T-helper 17 cell (primary cell): ENCODE measurements at places on chromosomes 16 and 17. TPM values are rescaled to one million over a fixed set of nuclear protein-coding genes. Genes with fewer than 3 reads are reported as not detected.
A peak's percentile ranks its signal among the peaks of the same experiment; 100 is the strongest.

DNA sequence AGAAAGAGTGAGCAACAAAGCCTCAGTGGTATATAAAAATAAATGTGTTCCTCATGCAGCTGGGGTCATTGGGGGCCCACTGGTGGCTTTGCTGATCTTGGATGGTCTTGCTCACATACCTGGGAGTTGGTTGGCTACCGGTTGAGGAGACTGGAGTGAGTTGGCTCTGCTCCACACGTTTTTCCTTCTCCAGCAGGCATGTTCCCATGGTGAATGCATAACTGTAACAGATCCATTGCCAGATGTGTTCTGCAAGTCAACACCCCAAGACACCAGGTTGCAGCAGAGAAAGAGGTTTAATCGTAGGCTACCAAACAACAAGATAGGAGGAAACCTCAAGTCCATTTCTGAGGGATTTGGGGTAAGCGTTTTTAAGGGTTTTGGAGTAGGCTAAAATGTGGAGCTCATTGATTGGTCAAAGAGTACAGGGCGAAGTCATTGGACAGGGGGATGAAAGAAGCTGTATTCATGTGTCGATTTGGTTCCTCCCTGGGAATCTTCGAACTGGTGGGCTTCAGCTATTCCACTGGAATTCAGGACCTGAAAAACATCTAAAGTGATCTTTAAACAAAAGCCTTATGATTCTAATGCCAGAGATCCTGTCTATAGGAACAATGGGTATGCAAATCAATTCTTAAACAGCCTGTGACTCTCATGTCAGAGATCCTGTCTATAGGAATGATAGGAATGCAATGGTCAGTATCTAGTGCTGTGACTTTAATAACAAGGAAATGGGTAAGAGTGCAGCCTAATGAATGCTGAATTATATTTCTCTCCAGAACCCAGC lies 467.5 kb upstream of the C16orf82 start:
- peak overlapping the region; percentile 71 for H3K27ac ChIP-seq
- H3K4me3 ChIP-seq = no peak overlapping the region
- H3K4me1 ChIP-seq = peaks cover 14% of the 10 kb centered on the region
- H3K27me3 ChIP-seq = no peaks in the 10 kb centered on the region

The TRPV3 gene
- 0.27 TPM for total RNA-seq

GRCh38 chr17:57834146-57834741 lies 15.6 kb downstream of the MRPS23 start:
- H3K4me3 ChIP-seq = no peak overlapping the region
- no peaks in the 10 kb centered on the region for H3K27me3 ChIP-seq
- H3K27ac ChIP-seq = no peak overlapping the region
- DNase-seq = no peak

The ALOX12 gene
- total RNA-seq = 1.2 TPM

The TBC1D3G gene
- 0.75 TPM for total RNA-seq

DNA sequence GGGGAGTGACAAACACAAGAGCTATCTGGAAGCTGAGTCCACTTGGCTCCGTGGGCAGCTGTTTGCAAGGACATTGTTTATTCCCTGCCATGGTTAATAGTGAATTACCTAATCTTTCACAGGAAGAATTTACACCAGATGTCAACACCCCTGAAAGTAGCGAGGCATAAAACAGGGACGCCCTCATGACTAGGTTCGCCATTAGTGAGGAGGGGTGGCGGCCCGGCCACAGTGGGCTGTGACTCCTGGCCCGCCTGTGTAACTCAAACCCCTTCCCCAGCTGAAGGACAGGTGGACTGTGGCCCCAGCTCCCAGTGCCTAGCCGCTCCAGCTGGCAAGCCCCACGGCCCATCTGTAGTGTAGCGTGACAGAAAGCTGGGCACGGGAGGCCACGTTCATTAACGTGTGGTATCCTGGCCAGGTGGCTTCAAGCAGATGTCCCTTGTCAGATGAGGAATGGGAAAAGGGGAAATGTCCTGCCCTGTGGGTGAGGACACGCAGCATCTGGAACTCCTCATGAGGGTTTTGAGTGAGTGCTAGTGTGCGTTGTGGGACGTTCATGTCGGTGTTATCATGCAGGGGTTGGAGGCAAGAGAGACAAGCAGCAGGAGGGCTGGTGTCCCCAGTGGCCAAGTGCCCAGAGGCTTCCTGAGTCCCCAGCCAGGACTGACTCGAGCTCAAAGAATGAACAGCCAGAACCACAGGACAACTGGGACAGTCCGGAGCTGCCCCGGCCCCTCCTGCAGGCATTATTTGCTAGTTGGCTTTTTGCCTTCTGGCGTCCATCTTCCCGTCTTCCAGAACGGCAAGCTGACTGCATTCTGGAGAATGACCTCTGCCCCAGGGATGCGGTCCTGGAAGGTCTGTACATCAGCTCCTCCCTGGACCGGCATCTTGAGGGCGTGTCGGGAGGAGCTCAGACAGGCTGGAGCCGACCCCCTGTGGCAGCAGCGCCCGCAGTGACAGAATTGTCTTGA lies 19.2 kb downstream of the KDM8 start:
- peaks cover 2% of the 10 kb centered on the region for H3K36me3 ChIP-seq
- H3K4me1 ChIP-seq = peaks cover 6% of the 10 kb centered on the region
- H3K27me3 ChIP-seq = no peaks in the 10 kb centered on the region
- no peak for DNase-seq
- peak overlapping the region; percentile 12 for H3K4me3 ChIP-seq
- H3K27ac ChIP-seq = peak overlapping the region; percentile 41

GRCh38 chr17:50258647-50259476 lies 15.4 kb upstream of the TMEM92 start:
- peaks cover 49% of the 10 kb centered on the region for H3K27me3 ChIP-seq
- H3K27ac ChIP-seq = no peak overlapping the region
- H3K36me3 ChIP-seq = peaks cover 8% of the 10 kb centered on the region
- H3K4me3 ChIP-seq = no peak overlapping the region
